ENCODE measurements at places on chromosomes 5 and 9. TPM values are rescaled to one million over a fixed set of nuclear protein-coding genes. Genes with fewer than 3 reads are reported as not detected.

DNA sequence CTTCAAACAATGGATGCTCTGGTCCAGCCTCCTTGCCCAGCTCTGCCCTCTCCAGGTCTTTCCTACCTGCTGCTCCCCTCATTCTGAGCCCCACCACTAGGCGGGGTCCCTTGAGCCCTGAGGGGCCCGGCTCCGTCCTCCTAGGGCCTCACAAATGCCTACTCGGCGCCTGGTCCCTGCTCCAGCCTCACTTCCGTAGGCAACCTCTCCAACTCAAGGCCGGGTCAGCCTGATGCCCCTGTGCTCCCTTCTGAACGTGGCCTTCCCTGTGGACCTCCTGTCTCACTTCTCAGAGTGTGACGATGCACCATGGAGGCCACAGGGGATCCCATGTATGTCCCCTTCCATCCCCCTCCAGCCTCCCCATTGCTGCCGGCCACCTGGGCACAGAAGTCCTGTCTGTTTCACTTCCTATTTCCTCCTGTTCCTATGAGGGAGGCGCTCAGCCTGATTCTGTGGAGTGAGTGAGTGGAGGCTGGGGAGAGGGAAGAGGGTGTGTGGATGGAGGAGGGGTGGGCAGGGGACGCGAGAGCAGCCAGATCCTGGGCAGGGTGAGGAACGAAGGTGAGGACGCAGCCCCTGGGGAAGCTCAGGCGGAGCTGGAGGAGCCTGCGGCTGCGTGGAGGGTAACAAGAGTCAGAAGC lies 127.2 kb upstream of the FAM120A start:
- no peak overlapping the region for H3K4me3 ChIP-seq
- no peaks in the 10 kb centered on the region for H3K4me1 ChIP-seq
- no peaks in the 10 kb centered on the region for H3K27me3 ChIP-seq

- no peak for DNase-seq
- peak overlapping the region; percentile 83 for H3K27ac ChIP-seq
- peaks cover 17% of the 10 kb centered on the region for H3K4me1 ChIP-seq
- H3K4me3 ChIP-seq = no peak overlapping the region
- H3K36me3 ChIP-seq = no peaks in the 10 kb centered on the region
- H3K27me3 ChIP-seq = peaks cover 4% of the 10 kb centered on the region
Measured at GRCh38 chr5:122755783-122756182, 19.1 kb upstream of the SNX2 start.

- peaks cover 6% of the 10 kb centered on the region for H3K4me1 ChIP-seq
- H3K4me3 ChIP-seq = no peak overlapping the region
- no peaks in the 10 kb centered on the region for H3K36me3 ChIP-seq
- DNase-seq = no peak
- no peak overlapping the region for H3K27ac ChIP-seq
Measured at GRCh38 chr5:160342413-160342941, 27.9 kb downstream of the C1QTNF2 start.

DNA sequence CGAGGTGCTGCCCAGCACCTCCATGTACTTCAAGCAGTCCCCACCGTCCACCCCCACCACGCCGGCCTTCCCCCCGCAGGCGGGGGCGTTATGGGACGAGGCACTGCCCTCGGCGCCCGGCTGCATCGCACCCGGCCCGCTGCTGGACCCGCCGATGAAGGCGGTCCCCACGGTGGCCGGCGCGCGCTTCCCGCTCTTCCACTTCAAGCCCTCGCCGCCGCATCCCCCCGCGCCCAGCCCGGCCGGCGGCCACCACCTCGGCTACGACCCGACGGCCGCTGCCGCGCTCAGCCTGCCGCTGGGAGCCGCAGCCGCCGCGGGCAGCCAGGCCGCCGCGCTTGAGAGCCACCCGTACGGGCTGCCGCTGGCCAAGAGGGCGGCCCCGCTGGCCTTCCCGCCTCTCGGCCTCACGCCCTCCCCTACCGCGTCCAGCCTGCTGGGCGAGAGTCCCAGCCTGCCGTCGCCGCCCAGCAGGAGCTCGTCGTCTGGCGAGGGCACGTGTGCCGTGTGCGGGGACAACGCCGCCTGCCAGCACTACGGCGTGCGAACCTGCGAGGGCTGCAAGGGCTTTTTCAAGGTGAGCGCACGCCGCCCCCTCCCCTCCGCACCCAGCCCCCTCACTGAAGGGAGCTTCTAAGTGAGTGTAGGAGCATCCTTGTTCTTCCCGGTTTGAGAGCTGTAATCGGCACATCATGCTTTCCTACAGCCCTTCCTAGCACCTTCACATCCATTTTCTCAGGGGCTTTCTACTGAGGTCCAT lies 6.9 kb downstream of the NR4A3 start:
- peaks cover 3% of the 10 kb centered on the region for H3K27me3 ChIP-seq
- H3K27ac ChIP-seq = peak overlapping the region; percentile 49
- peak overlapping the region; percentile 49 for H3K4me3 ChIP-seq
- DNase-seq = no peak

The CER1 gene
- not detected for total RNA-seq

DNA sequence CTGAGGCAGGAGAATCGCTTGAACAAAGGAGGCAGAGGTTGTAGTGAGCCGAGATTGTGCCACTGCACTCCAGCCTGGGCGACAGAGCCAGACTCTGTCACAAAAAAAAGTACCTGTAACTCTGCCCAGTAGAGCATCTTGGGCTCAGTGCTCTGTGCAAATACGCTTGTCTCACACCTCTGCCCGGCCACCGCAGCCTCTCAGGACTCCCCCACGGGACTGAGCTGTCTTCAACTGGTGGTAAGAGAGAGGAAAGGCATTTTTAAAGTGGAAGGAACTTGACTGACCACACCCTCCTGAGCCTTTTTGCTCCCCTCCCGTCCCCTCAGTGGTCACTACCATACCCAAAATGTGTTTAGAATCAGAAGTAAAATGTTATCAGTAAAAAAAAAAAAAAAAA lies 174.3 kb upstream of the PIK3R1 start:
- no peaks in the 10 kb centered on the region for H3K27me3 ChIP-seq
- no peaks in the 10 kb centered on the region for H3K36me3 ChIP-seq

DNA sequence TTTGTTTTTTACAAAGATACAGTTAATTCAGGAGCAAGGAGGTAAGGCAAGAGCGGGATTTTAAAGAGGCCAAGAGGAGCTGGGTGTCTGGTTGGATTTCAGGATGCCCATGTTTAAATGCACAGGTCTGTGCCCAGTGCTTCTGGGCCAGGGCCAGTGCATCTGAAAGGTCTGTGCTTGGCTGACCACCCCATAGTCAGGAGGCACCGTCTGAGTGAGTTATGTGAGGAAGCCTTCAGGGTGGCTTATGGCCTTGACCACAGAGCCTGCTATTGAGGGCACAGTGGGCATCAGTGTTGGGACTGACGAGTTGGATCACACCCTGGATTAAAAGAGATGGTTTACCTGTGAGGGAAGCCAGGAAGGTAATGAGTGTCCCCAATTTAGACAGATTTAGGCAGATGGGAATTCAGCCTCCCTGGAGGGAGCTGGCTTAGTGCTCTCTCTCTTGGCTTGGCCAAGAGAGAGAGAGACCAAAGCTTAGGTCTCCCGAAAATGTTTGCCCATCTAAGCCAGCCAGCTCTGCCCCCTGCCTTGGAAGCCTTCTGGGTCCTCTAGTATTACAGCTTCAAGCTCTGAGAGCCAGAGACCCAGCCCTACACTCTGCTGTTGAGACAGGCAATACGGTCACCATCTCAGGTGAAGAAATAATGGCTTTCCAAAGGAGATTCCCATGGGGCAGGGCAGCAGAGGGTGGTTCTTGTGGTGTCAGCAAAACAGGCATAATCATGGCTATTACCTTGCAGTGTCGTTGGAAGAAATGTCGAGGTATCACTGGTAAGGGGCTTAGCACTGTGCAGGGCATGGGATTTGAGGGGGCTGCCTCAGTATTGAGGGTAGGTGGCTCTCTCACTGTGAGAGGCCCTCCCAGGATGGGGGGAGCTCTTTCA lies 68.6 kb downstream of the RGS3 start:
- no peak overlapping the region for H3K4me3 ChIP-seq
- H3K36me3 ChIP-seq = peaks cover 55% of the 10 kb centered on the region
- H3K27ac ChIP-seq = no peak overlapping the region
- no peak for DNase-seq

DNA sequence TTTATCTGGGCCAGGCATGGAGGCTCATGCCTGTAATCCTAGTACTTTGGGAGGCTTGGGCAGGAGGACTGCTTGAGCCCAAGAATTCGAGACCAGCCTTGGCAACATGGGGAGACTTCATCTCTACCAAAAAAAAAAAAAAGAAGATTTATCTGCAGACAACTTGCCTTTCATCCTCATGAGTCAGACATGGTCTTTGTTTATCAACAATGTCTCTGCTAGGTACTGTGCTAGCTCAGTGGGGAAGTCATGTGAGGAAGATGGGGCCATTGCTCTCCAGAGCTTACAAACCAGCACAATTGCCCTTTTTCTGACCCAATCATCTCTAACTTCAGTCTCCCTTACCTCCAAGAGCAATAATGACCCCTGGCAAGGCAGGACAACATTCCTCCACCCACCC lies 1.6 kb downstream of the URM1 start:
- H3K4me1 ChIP-seq = peaks cover 29% of the 10 kb centered on the region
- H3K27ac ChIP-seq = no peak overlapping the region
- no peaks in the 10 kb centered on the region for H3K27me3 ChIP-seq
- peak overlapping the region; percentile 85 for H3K4me3 ChIP-seq

- no peak for DNase-seq
- no peaks in the 10 kb centered on the region for H3K36me3 ChIP-seq
- H3K27ac ChIP-seq = no peak overlapping the region
Measured at GRCh38 chr5:8949908-8950307, 596.0 kb downstream of the SEMA5A start.

The CCDC69 gene
- total RNA-seq = 34.5 TPM

GRCh38 chr9:124320062-124320973 lies 62.6 kb downstream of the NEK6 start:
- H3K36me3 ChIP-seq = no peaks in the 10 kb centered on the region
- no peak overlapping the region for H3K27ac ChIP-seq
- no peak overlapping the region for H3K4me3 ChIP-seq
- H3K4me1 ChIP-seq = no peaks in the 10 kb centered on the region

- no peaks in the 10 kb centered on the region for H3K36me3 ChIP-seq
- H3K4me3 ChIP-seq = no peak overlapping the region
- H3K4me1 ChIP-seq = no peaks in the 10 kb centered on the region
- DNase-seq = no peak
- no peak overlapping the region for H3K27ac ChIP-seq
Measured at GRCh38 chr5:57738301-57738700, 255.7 kb upstream of the ACTBL2 start.

The ABO gene
- total RNA-seq = not detected

- no peak overlapping the region for H3K27ac ChIP-seq
- H3K4me3 ChIP-seq = no peak overlapping the region
- DNase-seq = no peak
- H3K4me1 ChIP-seq = no peaks in the 10 kb centered on the region
- H3K36me3 ChIP-seq = no peaks in the 10 kb centered on the region
- peaks cover 2% of the 10 kb centered on the region for H3K27me3 ChIP-seq
Measured at GRCh38 chr5:127206320-127207113, 84.1 kb upstream of the MEGF10 start.

The CDH9 gene
- total RNA-seq = not detected

GRCh38 chr5:964821-965220 lies 43.8 kb upstream of the NKD2 start:
- no peak for DNase-seq
- no peaks in the 10 kb centered on the region for H3K36me3 ChIP-seq
- H3K27ac ChIP-seq = peak overlapping the region; percentile 90
- H3K4me1 ChIP-seq = peaks cover 43% of the 10 kb centered on the region

DNA sequence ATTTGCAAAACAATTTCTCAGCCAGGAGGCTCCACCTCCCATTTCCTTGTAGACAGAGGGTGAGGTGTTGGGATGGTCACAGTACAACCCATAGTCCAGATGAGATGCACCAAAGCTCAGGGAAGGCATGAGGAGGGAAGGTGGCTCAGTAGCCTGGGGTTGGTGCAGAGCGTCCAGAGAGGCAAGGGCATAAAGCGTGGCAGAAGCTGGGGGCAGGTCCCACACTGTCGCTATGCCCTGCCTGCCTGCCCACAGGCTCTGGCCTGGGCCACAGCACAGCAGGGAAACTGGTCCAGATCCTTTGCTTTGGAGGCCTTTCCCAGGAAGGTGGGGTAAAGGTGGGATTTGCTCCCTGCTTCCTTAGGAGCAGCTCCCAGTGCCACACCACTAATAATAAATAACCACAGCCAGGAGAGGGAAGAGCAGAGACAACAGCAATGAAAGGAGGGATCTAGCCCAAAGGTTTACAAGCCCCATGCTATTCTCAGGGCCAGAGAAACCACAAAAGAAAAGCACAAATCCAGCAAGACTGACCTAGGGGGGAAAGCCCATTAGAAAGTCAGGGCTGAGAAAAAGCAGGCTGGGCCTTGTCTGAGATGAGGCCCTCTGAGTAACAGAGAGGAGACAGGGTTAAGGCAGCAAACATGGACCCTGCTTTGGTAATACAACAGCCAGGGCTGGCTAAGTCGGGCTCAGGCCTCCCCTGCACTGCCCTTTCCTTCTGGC lies 27.2 kb downstream of the PCDHGC5 start:
- no peak overlapping the region for H3K4me3 ChIP-seq
- peaks cover 39% of the 10 kb centered on the region for H3K4me1 ChIP-seq

DNA sequence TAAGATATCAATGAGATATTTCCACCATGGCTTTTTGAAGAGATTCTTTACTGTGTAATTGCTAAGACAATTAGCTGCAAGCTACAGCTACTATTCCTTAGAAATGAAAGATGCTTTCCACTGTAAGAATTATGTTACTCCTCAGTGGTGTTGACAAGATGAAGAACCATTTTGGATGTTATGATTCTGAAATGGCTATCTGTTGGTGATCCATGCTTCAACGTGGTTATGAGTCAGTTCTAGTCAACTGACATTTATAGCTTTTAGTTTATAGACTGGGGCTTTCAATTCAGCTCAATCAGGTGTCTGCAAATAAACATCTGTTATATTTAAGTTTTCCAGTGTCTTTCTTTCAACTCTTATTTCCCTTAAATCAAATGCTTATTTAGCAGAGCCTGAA lies 93.7 kb downstream of the SGCD start:
- no peaks in the 10 kb centered on the region for H3K36me3 ChIP-seq
- no peak for DNase-seq
- H3K4me3 ChIP-seq = no peak overlapping the region
- H3K27ac ChIP-seq = no peak overlapping the region
- no peaks in the 10 kb centered on the region for H3K4me1 ChIP-seq

- DNase-seq = no peak
- H3K27ac ChIP-seq = no peak overlapping the region
- H3K4me1 ChIP-seq = no peaks in the 10 kb centered on the region
- no peaks in the 10 kb centered on the region for H3K27me3 ChIP-seq
Measured at GRCh38 chr5:124960266-124960665, 213.8 kb upstream of the ZNF608 start.

The PDE6A gene
- total RNA-seq = not detected

The C9orf50 gene
- not detected for total RNA-seq
